Colonic mucosa (tissue), 4 donors: ENCODE measurements at places on chromosomes 11 and 22. TPM values are rescaled to one million over a fixed set of nuclear protein-coding genes. Genes with fewer than 3 reads are reported as not detected.

GRCh38 chr11:129973068-129973467 lies 29.6 kb downstream of the PRDM10 start:
- no peak for DNase-seq

DNA sequence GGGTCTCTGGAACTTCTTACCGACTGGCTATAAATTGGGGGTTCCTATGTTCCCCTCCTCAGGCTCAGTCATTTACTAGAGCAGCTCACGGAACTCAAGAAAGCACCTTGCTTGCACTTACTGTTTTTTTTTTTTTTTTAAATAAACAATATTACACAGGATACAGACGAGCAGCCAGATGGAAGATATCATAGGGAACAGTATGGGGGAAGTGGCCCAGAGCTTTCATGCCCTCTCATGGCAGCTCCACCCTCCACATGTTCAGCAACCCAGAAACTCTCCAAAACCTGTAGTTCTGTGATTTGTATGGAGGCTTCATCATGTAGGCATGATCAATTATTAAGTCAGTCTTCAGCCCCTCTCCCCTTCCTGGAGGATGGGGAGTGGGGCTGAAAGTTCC lies 7.5 kb downstream of the UVRAG start:
- DNase-seq: no peak

The OR2AT4 gene
- not detected for total RNA-seq

The CSKMT gene
- 9.4 TPM for total RNA-seq

- DNase-seq: no peak
These were observed 834.6 kb downstream of the JRKL start for GRCh38 chr11:97224396-97224795.
